Cardiac septum (tissue), 1 donor: ENCODE measurements at places on chromosomes 1 and 21. TPM values are rescaled to one million over a fixed set of nuclear protein-coding genes. Genes with fewer than 3 reads are reported as not detected.

DNA sequence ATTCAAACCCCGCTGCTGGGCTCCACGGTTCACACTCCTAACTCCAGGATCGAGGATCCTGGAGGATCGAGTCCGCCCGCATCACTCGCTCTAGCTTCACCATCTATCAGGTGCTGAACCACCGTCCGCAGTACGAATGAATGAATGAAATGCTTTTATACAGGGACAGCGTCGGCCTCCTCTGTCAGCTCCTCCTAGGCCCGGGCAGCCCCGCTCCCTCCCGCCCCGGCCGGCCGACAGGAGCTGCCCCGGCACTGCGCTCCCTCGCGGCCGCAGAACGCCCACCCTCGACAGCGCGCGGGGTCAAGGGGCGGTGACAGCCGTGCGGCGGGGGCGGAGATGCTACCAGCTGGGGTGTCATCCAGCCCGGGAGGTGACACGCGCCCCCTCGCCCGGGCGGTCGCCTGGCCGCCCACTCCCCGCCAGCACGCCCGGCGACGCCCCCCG lies 520 bp downstream of the ZBTB17 start:
- no peak for DNase-seq

DNA sequence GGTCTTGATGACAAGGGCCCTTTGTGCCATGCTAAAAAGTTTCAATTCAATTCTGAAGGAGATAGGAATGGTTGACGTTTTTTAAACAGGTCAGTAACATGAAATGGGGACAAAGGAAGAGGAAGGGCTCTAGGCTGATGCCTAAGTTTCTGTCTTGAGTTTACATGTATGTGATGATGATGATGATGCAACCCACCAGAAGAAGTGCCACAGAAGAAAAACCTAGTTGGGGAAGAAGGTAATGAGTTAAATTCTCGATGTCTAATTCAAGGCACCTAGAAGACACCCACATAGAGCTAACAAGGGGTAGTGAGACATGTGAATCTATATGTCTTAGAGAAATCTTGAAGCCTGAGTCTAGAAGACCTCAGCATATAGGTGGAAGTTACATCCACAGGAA lies 44.4 kb upstream of the ATP1A1 start:
- DNase-seq, result no peak

GRCh38 chr1:10866321-10867093 lies 70.1 kb upstream of the CASZ1 start:
- no peak for DNase-seq

The NUAK2 gene
- total RNA-seq, result 0.75 TPM

GRCh38 chr1:73500154-73500553 lies 697.8 kb downstream of the LRRIQ3 start:
- DNase-seq, result no peak

DNA sequence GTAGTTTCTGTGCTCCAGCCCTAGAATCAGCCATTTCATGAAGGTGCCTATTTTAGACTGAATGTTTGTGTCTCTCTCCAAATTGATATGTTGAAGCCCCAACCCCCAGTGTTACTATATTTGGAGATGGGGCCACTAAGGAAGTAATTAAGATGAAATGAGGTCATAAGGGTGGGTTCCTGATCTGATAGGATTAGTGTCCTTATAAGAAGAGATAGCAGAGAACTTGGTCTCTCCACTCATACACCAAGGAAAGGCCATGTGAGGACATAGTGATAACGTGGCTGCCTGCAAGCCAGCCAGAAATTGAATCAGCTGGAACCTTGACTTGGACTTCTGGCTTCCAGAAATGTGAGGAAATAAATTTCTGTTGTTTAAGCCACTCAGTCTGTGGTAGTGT lies 12.3 kb downstream of the RAVER2 start:
- no peak for DNase-seq

DNA sequence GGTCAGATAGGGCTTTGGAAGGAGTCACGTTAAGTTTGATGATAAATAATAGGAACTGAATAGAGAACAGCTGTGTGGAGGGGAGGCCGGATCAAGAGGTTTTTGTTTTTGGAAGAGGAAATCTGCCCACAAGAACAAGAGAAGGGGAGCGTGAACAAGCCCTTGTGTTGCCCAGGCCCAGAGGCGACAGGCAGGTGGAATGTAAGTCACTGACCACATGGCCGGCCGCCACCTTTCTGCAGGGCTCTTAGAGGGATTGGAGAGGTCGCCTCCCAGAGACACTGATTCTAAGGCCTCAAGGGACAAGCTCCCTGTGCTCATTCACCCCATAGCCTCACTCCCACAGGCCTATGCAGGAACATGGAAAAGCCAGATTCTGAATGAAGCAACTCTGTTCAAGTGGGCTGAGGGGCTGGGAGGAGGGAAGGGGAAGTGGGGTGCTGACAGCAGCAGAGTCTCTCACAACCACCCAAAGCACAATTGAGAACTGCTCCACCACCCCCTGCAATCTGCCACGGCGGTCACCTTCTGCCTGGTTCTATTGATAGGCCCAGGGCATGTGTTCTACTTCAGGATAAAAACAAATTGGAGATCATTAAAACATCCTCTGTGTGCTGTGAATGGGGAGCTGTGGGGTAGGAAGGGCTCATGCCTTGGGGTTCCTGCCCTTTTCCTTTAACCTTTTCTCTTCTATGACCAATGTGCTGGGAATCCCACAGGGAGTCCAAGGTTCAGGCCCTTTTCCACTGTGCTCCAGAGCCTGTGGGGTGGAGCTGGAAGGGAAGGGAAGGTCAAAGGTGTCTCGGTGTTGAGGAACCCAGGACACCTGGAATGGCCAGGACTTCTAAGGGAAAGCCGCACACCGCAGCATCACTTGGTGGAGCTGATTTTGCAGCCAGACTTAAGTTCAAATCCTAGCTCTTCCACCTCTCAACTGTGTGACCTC lies 63.3 kb upstream of the PARP1 start:
- DNase-seq, result peak; percentile 71

DNA sequence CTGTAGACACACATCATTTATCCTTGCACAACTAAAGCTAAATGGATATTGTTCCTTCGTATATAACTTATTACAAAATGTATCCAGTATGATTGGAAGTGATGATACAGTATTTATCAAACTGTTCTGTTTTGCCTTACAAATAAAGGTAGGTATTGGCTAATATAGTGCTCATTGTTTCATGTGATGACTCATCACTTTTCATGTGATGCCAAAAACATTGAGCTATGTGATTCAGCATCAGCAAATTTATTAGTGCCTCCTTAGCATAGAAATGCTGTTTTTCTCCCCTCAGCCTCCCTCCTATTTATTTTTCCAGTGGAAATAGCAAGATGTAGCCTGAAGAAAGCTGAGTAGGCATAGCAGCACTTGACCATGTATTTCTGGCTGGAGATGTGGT lies 228.6 kb upstream of the LYPLAL1 start:
- DNase-seq, result no peak

DNA sequence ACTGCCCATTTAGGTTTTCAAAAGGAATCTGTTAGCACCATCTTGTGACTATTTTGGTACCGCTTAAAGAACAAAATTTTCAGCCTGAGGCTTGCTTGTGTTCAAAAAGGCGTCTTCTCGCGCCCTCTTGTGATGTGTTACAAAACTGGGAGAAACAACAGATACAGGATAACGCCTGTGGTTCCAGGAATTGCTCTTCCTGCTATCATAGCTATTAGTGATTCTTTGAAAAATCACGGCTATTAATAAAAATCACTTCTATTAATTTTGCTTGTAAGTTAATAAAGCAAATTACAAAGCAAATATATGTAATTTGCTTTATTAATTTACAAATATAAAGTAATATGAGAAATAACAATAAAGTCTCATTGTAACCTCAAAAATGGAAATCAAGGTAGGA lies 82.2 kb upstream of the ABCD3 start:
- DNase-seq, result no peak

GRCh38 chr21:41508415-41509144 lies 622 bp upstream of the TMPRSS2 start:
- DNase-seq, result no peak

DNA sequence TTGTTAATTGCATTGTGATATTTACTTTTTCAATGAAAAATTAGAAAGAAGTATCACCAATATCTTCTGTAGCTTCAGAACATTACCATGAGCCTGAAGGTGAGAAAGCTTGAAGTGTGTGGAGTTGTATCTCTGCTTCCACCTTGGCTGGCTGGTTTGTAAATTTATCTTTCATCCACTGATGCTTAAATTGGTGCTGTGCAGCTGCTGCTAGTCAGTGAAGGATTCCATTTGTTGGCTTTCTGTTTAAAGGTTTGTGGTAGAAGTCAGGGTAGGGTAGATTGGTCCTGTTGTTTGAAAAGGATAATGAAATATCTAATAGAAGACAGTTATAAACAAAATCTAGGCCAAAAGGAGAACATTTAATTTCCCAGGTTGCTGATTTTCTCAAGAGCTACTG lies 105.7 kb downstream of the C1orf21 start:
- no peak for DNase-seq

The HSPB7 gene
- total RNA-seq, result 3,889 TPM

DNA sequence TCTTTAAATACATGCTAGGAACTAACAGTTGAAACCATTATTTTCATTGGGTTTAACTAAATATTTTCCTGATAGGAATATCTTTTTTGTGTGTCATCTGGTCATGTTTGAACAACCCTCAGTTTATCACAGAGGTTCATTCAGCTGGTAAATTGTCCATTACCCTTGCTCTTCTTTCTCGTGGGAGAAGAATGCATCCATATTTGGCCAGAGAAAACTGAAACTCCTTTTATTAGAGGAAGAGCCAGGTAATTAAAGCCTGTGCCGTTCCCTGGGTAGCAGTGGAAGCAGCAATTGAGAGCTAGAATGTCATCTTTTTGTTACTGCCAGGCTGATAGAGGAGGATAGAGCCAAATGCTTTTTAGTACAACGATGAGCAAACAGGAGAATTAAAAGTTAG lies 587.2 kb upstream of the ZRANB2 start:
- DNase-seq, result no peak

The CD101 gene
- total RNA-seq, result 1.6 TPM

DNA sequence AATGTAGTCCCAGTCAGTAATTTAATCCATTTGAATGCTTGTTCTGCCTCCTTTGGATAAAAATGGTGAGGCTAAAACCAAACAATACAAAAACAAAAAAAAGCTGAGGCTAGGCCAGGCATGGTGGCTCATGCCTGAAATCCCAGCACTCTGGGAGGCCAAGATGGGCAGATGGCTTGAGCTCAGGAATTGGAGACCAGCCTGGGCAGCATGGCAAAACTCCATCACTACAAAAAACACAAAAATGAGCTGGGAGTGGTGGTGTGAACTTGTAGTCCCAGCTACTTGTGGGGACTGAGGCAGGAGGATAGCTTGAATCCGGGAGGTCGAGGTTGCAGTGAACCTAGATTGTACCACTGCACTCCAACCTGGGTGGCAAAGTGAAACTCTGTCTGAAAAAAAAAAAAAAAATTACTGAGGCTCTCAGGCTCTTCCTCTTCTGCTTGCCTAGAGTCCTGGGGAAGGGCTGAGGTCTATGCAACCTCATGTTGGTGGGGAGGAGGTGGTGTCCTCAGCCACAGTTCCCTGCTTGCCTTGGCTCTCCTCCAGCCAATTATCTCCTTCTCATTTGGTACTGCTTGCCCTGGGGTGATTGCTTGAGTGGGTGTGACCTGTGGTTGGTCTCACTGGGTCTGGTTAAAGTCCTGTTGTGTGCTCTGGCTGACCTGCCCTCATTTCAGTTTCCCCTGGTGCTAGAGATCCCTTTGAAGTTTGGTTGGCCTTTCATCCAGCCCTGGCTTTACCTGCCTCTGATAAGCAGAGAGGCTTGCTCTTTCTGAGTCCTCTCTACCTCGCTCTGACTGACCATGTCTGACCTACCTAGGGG lies 20.9 kb downstream of the S1PR1 start:
- DNase-seq, result no peak

- no peak for DNase-seq
These were observed 38.7 kb downstream of the BTBD8 start for GRCh38 chr1:92118826-92119225.

DNA sequence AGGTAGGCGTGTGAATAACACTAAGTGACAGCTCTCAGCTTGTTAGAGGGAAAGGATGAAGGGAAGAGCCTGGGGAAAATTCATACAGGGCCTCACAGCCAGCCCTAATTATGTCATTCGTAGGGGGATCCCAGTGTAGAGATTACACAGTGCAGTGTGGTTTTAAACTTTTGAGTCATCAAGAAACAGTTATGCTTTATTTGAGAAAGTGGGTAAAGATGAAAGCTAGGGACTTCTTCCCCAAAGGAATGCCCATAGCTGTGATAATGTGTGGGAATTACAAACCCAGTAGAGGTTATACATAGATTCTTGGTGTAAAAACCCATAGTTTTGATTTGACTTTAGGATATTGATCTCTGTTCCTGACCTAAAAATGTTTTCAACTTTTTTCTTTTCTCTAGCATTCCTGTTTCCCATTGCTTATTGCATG lies 1.9 kb downstream of the TTF2 start:
- no peak for DNase-seq

DNA sequence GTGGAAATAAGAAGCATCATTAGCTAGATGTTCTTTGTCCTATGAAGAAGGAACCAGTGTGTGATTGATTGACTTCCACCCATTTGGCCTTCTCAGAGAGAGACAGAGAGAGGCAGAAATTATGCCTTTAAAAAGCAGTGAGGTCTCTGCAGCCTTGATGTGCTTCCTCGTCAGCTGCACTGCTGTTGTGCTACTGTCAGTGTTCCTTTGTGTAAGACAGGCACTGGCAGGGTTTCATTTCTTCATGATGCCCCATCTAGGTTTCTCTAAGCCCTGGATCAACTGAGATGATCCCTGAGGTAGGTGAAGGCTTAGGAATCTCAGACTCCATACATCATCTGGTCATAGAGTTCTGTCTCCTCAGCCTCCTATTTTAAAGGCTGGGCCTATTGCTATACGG lies 34.9 kb downstream of the GPR3 start:
- no peak for DNase-seq

DNA sequence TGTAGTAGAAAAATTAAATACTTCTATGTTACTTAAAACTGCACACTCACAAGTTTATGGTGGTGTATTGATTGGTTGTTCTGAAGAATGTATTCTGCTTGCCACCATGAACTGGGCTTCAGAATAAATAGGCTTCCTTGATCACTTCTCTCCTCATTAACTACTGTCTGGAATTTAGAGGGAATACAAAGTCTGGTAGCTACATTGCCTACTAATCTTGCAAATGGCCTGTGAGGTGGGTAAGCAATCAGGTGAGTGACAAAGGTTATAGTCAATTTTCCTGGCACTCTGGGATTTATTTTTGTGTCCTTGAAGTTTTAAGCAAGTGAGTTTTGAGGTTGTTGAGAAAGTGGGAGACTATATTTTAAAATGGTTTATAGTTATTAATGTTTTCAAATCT lies 101.8 kb downstream of the ROR1 start:
- DNase-seq, result no peak
